ENCODE measurements at places on chromosomes 7 and 10.
A peak's percentile ranks its signal among the peaks of the same experiment; 100 is the strongest.

DNA sequence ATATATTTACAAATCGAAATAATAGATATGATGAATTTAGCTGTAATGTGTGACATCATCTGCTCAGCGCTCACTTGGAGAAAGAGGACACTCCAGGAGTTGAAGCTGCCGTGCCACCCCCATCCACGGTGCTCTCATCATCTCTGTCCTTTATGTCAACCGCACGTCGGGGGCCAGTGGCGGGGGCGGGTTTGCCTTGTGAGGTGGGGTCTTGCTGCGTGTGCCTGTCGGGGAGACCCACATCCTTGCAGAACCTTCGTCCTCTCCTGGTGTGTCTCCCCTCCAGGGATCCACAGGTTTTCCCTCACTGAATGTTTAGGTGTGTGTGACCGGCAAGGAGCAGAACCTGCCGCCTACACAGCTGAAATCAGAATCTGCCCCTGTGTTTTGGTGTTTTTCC, 71.6 kb downstream of the INPP5A start:
- no peak for DNase-seq

DNA sequence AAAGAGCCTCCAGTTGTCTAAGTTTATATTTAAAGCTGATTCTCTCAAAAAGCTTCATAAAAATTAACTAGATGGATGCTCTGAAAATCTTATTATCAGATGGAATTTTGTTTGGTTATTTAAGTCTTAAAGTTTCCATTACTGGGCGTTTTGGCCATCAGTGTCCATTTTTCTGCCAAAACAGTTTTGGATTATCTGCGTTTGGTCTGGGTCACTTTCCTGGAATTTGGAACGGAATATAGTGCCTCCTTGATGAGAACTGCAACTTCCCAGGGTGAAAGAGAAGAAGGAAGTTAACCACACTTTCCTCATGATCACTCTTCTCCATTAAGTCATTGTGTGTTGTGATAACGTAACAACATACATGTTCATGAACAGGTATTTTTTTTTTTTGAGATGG, 764.9 kb upstream of the AUTS2 start:
- no peak for DNase-seq

GRCh38 chr10:124240839-124241291, 147.5 kb upstream of the CHST15 start:
- DNase-seq, result no peak

- DNase-seq, result peak; percentile 59
Observed at GRCh38 chr10:124092860-124093773, at the start of gene CHST15. CHST15 (minus strand) TSS chr10:124093598; CDS start chr10:124046212, 47,386 bp downstream.

DNA sequence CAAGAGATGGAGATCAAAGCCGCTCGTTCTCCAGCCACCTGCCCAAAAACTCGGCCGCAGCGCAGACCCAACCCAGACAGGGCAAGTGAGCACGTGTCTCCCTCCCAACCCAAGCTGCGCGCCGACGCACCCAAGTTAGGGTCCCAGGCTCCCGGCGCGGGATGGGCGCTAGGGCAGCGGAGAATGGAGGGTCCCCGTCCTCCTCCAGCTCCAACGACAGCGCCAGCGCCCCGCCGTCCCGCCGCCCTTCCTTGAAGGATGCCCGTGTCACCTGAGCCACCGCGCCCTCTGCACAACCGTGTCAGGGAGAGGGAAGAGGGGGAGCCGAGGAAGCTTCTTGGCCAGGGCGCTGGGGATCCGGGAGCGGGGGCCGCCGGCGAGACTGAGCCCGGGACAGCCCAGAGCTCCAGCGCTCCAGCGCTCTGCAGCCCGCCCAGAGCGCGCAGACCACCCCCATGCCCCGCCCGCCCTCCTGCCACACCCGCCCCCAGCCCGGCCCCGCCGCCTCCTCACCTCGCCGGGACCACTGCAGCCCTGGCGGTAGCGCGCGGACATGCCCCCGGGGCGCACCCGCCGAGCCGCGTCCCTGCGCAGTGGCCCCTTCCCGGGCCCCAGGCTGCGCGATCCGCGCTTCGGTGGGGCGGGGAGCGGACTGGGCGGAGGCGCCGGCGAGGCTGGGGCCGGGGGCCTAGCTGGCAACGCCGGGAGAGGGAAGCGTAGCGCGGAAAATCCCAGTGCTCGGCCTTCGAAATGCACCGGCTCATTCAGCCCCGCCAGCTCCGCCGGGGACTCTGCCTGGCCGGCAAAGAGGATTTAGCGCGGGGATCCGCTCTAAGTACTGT, at the start of gene SLC16A12:
TSS of gene SLC16A12 (minus strand) at position 424 of the 842 bp plus-strand sequence. CDS start 73,016 bp downstream, outside the sequence.
- no peak for DNase-seq

DNA sequence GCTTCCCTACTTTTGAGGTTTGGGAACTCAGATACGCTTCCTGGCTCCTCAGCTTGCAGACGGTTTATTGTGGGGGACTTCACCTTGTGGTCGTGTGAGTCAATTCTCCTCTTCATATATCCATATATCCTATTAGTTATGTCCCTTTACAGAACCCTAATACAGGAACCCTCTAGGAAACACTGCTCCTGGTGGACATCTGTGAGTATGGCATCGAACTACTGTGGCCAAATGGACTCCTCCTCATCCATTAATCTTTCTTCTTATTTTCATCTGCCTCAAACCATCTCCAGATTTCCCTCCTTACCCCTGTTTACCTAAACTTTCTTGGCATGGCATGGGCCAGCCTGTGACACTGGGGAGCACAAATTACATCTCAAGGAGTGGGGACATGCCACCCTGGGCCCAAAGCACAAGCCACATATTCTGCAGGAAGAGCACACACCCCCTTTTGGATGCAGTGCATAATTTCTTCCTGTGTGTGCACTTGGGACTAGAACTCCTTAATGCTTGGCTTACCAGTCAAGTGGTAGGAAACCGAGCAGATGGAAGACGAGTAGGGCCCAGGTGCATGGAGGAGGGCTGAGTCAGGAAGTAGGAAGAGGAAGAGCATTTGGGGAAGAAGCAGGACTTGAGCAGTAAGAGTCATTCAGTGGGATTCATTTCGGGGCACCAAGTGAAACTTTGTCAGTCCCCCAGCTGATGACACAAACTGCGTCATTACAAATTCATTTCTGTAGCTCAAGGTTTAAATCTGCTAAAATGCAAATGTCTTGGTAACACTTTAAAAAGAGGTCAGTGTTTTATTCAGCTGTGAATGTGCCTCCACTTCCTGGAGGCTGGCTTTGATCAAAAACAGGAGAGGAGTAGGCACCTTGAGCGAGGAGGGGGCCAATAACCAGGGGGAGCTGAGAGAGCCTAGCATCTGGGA, 80.8 kb upstream of the PLXNA4 start:
- no peak for DNase-seq

DNA sequence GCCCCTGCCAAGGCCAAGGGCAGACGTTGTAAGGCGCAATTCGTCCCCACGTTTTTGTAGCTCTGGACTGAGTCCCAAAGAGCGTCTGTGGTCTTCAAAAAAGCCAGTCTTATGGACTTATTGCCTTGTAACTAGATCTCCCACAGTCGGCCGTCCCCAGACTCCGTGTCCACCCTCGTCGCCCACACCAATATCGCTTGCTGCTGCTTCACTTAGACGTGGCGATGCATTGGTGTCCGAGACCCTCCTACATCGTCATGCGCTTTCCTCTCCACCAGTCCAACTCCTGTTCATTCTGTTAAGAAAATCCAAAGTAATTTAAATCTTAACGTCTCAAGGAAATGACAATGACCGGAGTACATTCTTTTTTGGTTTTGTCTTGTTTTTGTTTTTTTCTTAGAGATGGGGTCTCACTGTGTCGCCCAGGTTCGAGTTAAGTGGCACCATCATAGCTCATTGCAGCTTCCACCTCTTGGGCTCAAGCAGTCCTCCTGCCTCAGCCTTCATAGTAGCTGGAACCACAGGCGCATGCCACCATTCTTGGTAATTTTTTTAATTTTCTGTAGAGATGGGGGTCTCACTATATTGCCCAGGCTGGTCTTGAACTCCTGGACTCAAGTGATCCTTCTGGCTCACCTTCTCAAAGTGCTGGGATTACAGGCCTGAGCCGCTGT, 851 bp downstream of the KIFBP start:
- peak; percentile 8 for DNase-seq

GRCh38 chr10:62778125-62778524, 26.4 kb upstream of the ADO start:
- DNase-seq, result no peak

GRCh38 chr10:125104559-125104958, 55.8 kb downstream of the CTBP2 start:
- no peak for DNase-seq

- no peak for DNase-seq
Observed at GRCh38 chr10:43209651-43210141, 57.2 kb downstream of the RASGEF1A start.

GRCh38 chr10:14089556-14090292, 241.0 kb downstream of the FRMD4A start:
- no peak for DNase-seq

GRCh38 chr10:126027692-126028091, 131.3 kb downstream of the FANK1 start:
- DNase-seq, result peak; percentile 77

DNA sequence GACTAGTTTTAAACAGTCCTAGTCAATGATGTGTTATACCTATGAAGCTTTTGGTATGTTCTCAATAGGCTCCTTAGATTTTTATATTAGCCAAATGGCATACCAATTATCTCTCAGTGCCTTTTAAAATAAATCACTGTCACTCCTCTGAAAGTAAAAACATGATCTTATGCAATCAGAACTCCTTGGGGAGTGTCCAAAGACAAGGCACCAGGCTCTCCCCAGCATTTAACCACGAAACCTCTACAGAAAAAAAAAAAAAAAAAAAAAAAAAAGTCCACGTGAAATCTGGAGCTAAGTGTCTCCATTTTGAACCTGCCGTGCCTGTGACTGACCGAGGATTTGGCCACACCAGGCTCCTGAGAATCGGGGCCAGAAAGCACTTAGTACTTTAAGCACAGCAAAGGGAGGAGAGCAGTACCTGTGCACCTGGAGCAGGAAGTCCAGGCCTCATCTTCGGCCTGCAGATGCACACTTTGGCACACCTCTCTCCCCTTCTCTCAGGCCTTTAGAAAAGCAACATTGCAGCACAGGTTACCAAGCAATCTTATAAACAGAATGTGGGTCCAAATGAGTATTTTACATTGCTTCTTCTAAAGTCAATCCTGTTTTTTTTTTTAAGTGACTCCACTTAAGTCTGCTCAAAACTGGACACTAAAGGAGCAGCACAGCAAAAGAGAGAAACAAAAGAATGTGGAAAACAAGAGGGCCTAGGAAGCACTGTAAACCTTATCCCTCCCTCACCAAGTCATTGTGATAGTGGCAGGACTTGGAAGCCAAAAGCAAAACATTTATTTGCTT, 1.5 kb downstream of the FAM13C start:
- no peak for DNase-seq

- no peak for DNase-seq
Observed at GRCh38 chr10:29709484-29710002, 74.8 kb upstream of the SVIL start.

- DNase-seq, result no peak
Observed at GRCh38 chr7:1232103-1232466, 587 bp upstream of the UNCX start.

DNA sequence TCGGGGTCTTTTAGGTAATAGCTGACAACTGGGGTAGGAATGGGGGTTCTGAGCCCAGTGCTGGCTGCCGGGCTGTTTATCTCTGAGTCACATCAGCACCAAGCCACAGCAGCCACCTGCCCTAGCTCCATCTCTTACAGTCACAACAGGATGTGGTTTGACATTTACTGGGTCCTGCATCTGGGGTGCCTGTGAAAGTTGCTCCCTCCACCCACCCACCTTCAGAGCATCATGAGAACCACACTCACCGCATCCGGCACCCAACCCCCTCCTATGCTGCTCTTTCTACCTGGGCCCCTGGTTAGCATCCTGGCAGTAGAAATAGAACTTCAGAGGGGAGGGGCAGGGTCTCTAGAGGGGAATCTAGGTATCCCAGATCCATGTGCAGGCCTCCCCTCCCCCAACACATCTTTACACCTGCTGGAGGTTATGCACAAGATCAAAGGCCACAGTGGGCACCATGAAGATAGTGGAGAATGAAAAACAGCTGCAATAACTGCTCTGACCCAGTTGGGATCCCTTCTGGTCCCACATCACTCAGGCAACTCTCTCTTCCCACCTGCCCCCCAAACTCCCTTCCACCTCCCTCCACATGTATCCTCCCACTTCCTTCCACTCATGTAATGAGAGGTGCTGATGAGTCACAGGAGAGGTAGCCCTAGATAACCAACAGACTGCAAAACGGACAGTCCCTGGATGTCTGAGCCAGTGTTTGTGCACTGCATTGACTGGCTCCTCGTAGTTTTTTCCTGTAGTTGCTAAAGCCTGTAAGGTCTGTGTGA, 38.2 kb downstream of the PRSS2 start:
- DNase-seq, result no peak

DNA sequence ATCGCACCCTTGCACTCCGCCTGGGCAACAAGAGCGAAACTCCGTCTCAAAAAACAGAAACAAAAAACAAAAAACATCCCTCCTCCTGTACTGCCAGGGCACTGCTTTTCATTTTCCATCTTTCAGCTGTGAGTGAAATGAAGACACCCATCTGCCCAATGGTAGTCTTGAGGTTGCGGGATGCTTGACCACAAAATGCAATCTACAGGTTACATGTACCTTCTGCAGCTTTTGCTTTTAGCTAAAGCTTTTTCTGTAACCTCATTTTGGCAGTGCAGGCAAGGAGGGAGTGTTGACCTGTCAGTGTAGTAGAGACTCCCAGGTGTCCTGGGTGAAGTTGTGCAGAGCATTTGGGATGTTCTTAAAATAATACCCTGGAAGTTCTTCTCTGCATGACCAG, 476.5 kb downstream of the CALN1 start:
- no peak for DNase-seq

- no peak for DNase-seq
Observed at GRCh38 chr10:47222461-47222860, 77.5 kb upstream of the GDF10 start.

GRCh38 chr10:42640610-42641229, 2.4 kb upstream of the ZNF33B start:
- DNase-seq, result no peak
